Stimulated activated CD4-positive, alpha-beta T cell treated with anti-CD3 and anti-CD28 coated beads, Interleukin-4, amount 100 ng/mL, for 24 hours (primary cell): ENCODE measurements at places on chromosomes 16 and 17.

GRCh38 chr17:18246880-18247612 lies 11.5 kb downstream of the FLII start:
- peak; percentile 24 for DNase-seq

GRCh38 chr16:11014136-11014535 lies 69.8 kb downstream of the CLEC16A start:
- DNase-seq, result no peak

GRCh38 chr16:87966064-87966645 lies 14.9 kb downstream of the BANP start:
- no peak for DNase-seq

GRCh38 chr17:4393806-4394205 lies 27.3 kb upstream of the UBE2G1 start:
- no peak for DNase-seq

GRCh38 chr17:77786740-77787505 lies 171.6 kb upstream of the TNRC6C start:
- DNase-seq, result no peak

GRCh38 chr17:73371285-73371684 lies 59.5 kb upstream of the CDC42EP4 start:
- no peak for DNase-seq

DNA sequence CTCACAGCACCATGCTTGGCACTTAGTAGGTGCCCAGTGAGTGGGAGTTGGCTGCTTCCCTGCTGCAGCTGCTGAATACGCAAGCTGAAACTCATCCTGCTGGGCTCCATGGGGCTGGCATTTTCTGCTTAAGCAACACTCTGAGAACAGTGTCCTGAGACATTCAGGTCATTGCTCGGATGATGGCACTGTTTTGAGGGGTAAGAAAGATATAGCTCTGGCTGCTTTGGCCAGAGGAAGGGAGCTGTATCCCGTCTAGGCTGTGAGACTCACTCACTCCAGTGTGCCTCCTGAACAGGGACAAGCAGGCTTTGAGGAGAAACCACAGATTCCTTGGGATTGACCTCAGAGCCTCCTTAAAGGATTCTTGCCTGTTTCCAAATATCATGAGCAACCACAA lies 120.5 kb downstream of the CLEC16A start:
- no peak for DNase-seq

DNA sequence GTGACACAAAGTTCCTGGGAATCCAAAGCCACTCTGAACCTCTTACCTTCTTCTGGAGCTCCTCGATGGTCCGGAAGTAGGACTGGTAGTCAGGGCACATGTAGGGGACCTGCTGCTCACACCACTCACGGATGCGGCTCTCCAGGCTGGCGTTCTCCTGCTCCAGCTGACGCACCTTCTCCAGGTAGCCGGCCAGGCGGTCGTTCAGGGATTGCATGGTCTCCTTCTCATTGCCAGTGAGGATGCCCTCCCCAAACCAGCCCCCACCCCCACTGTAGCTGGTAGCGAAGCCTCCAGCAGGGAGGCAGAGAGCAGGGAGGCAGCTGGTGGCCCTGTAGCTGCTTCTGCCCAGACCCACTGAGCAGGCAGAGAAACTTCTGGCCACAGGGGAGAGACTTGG lies 370 bp downstream of the KRT35 start:
- no peak for DNase-seq

DNA sequence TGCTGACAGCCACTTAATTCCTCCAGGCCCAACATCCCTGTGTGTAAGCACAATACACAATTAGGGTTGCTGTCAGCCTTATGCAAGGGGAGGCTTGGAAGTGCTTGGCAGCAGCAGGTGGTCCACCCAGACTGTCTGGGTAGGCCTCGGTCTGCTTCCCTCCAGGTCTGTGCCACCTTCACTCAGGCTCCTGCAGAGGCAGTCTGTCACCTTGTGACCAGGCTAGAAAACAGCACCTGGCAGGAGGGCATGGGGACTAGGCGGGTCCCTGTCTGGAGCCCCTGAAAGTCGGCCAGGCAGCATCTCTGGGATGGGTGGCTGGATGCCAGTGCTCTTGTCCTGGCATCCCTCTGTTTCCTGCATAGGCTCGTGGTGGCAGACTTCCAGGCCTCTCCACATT lies 578.1 kb downstream of the KCNJ18 start:
- no peak for DNase-seq

DNA sequence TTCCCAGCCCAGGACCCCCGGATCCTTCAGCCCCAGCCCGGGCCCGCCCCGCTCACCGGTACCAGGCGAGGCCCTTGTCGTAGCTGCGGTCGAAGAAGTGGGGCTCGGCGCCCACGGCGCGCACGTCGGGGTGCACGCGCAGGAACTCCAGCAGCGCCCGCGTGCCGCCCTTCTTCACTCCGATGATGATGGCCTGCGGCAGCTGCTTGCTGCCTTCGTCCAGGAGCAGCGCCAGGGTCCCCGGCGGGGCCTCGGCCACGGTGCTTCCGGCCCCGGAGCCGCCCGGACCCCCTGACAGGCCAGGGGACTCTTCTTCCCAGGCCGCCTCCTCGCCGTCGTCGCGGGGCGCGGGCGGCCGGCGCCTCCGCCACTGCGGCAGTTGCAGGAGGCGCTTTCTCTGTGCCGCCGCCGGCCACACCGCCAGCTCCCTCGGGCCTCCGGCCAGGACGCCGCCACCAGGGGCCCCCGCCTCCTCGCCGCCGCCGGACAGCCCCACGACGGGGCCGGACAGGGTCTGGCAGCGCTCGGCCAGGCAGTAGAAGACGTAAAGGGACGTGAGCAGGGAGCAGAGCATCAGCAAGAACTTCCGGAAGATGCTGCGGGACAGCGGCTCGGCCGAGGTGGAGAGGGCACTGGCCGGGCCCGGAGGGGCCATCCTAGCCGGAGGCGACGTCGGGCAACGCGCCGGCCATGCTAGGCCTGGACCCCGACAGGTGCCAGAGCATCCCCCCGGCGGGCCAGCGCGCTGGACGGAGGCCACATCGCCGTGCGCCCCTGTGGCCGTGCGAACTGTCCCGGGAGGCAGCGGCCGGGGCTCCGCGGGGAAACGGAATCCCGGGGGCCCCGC lies 1.0 kb downstream of the HS3ST3A1 start:
- no peak for DNase-seq
